CD8-positive, alpha-beta memory T cell (primary cell): ENCODE measurements at places on chromosomes 12 and 14. TPM values are rescaled to one million over a fixed set of nuclear protein-coding genes. Genes with fewer than 3 reads are reported as not detected.

HSPA2 gene
- total RNA-seq: 1.9 TPM

ADAM21 gene
- 0.09 TPM for total RNA-seq

INHBC gene
- total RNA-seq: 0.11 TPM

BDKRB2 gene
- not detected for total RNA-seq

UNC119B gene
- 30.5 TPM for total RNA-seq

NOXRED1 gene
- 0.40 TPM for total RNA-seq

BATF gene
- 165 TPM for total RNA-seq

ANG gene
- 0.58 TPM for total RNA-seq

RAP1B gene
- 271 TPM for total RNA-seq

GABARAPL1 gene
- 26.6 TPM for total RNA-seq

KRT71 gene
- not detected for total RNA-seq

BCAT1 gene
- total RNA-seq: 24.2 TPM

CNTN1 gene
- not detected for total RNA-seq

TAS2R30 gene
- total RNA-seq: 0.94 TPM

ADCK1 gene
- total RNA-seq: 5.9 TPM

SMIM10L1 gene
- total RNA-seq: 12.0 TPM

LMNTD1 gene
- total RNA-seq: not detected

SLC39A5 gene
- 0.35 TPM for total RNA-seq

MGAT4C gene
- total RNA-seq: not detected

TMEM229B gene
- 4.4 TPM for total RNA-seq

PTHLH gene
- 0.44 TPM for total RNA-seq

PTCSC3 gene
- total RNA-seq: not detected

LUM gene
- total RNA-seq: not detected

NEUROD4 gene
- total RNA-seq: not detected

SLC8A3 gene
- total RNA-seq: 0.09 TPM

EEA1 gene
- 23.6 TPM for total RNA-seq

CCDC197 gene
- not detected for total RNA-seq

CISTR gene
- not detected for total RNA-seq

CTSG gene
- total RNA-seq: not detected

TAS2R20 gene
- 0.75 TPM for total RNA-seq

RNASE1 gene
- total RNA-seq: 4.3 TPM

KRT6C gene
- not detected for total RNA-seq

STXBP6 gene
- 0.38 TPM for total RNA-seq

HOXC12 gene
- not detected for total RNA-seq

C12orf60 gene
- total RNA-seq: 3.1 TPM

SLC5A8 gene
- total RNA-seq: not detected

FGD6 gene
- 0.75 TPM for total RNA-seq

COX6A1 gene
- total RNA-seq: 475 TPM

RNF212B gene
- not detected for total RNA-seq

PAPLN gene
- total RNA-seq: 0.18 TPM

DNAL1 gene
- 8.1 TPM for total RNA-seq
